Fibroblast of skin of right biceps (primary cell): ENCODE measurements at places on chromosomes 6 and 20.

- no peak for DNase-seq
These were observed 6.3 kb upstream of the TGM3 start for GRCh38 chr20:2289475-2289874.

GRCh38 chr6:30752157-30752927 is 8.0 kb upstream of the IER3 start:
- peak; percentile 100 for DNase-seq

DNA sequence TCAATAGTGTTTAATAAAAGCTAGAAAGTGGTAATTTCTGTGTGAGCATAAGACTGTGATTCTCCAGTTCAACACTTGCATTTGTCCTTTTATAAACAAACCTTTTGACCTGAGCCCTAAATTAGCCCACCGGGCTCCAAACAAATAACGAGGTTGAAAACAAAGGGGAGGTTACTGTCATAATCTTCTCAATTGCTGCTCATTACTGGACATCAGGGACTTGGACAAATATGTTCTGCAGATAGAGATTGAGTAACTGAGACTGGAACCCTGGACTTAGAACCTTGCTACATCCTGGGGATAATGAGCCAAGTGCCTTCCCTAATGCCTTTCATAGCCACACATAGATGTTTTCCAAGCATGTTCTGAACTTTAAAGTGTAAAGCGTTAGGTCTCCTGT is 84.2 kb upstream of the PCSK2 start:
- no peak for DNase-seq

DNA sequence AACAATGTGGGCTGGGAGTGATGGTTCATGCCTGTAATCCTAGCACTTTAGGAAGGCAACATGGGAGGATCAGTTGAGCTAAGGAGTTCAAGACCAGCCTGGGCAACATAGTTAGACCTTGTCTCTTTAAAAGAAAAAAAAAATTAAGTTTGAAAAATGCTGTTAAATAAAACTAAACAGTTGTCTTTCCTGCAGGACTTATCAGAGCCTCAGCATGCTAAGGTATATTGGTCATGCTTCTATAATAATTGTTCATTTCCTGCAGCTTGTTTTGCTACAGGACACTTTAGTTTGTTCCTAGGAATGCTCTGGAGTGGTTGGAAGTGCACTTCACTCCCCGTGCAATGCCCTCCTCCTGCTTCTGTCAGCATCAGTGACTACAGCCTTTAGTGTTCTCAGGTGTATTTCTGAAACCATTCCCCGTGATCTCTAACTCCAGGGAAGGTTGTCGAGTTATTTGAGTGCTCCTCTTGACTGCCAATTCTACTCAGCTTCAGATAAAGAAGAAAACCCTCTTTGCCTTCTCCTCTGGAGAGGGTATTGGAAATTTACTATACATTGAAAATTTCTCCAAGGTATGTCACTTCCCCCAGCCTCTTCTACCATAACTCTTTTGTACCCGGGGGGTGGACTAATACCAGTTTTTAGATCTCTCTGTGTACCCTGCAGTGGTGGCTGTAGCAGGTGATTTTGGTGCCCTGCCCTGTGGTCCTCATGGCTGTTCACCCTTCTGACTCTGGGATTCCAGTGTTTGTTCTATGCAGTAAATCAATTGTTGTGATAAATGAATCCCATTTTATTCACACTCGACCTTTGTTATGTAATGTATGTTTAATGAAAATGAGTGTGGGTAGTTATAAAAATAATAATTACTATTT is 33.8 kb downstream of the NHLRC1 start:
- DNase-seq, result no peak
